Activated CD8-positive, alpha-beta T cell treated with anti-CD3 and anti-CD28 coated beads, Interleukin-2, amount 10 ng/mL, durations not matched to agents 7 days and 5 days (primary cell): ENCODE measurements at places on chromosomes 12 and 14. TPM values are rescaled to one million over a fixed set of nuclear protein-coding genes. Genes with fewer than 3 reads are reported as not detected.

GRCh38 chr12:14913381-14913781 is 25.0 kb downstream of the ERP27 start:
- no peak overlapping the region for H3K27ac ChIP-seq
- H3K4me3 ChIP-seq: no peak overlapping the region
- no peak for DNase-seq
- H3K4me1 ChIP-seq: peaks cover 11% of the 10 kb centered on the region
- H3K36me3 ChIP-seq: peaks cover 77% of the 10 kb centered on the region
- no peaks in the 10 kb centered on the region for H3K27me3 ChIP-seq

Gene POTEM
- total RNA-seq: not detected

Gene DLK1
- not detected for total RNA-seq

GRCh38 chr12:3603576-3603975 is 112.6 kb downstream of the PRMT8 start:
- H3K27me3 ChIP-seq: peaks cover 2% of the 10 kb centered on the region
- DNase-seq: no peak
- no peak overlapping the region for H3K4me3 ChIP-seq
- no peak overlapping the region for H3K27ac ChIP-seq
- H3K4me1 ChIP-seq: peaks cover 9% of the 10 kb centered on the region

- peaks cover 64% of the 10 kb centered on the region for H3K27me3 ChIP-seq
- no peak for DNase-seq
- H3K36me3 ChIP-seq: no peaks in the 10 kb centered on the region
- H3K4me3 ChIP-seq: no peak overlapping the region
Observed at GRCh38 chr14:69572841-69573135, 1.9 kb downstream of the CCDC177 start.

- peaks cover under 1% of the 10 kb centered on the region for H3K36me3 ChIP-seq
- peak overlapping the region; percentile 82 for H3K27ac ChIP-seq
- no peak for DNase-seq
- H3K4me1 ChIP-seq: peaks cover 60% of the 10 kb centered on the region
- H3K4me3 ChIP-seq: peak overlapping the region; percentile 77
- H3K27me3 ChIP-seq: no peaks in the 10 kb centered on the region
Observed at GRCh38 chr12:50923361-50924130, 28.8 kb upstream of the HIGD1C start.

DNA sequence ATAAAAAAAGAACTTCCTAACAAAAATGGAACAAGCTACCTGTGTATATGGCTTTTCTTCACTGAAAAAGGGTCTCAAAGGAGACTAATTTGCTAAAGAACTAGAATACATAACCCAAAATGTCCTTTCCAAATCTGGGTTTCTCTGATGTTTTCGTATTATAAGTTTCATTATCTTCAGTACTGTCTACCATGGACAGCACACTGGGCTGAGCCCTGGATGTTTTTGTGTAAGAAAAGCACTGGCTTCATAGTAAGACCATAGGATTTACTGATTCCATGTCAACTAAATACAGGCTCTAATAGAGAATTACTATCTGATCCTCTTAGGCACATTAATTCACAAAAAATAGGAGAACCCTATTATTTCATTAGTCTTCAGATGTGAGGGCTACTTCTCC is 94.3 kb upstream of the GPHB5 start:
- no peaks in the 10 kb centered on the region for H3K27me3 ChIP-seq
- peaks cover 27% of the 10 kb centered on the region for H3K36me3 ChIP-seq
- DNase-seq: no peak
- H3K4me3 ChIP-seq: no peak overlapping the region
- H3K4me1 ChIP-seq: no peaks in the 10 kb centered on the region
- no peak overlapping the region for H3K27ac ChIP-seq

- no peak overlapping the region for H3K4me3 ChIP-seq
- no peaks in the 10 kb centered on the region for H3K27me3 ChIP-seq
- no peak overlapping the region for H3K27ac ChIP-seq
- no peaks in the 10 kb centered on the region for H3K36me3 ChIP-seq
- no peak for DNase-seq
Observed at GRCh38 chr12:85393606-85394005, 113.6 kb downstream of the ALX1 start.

DNA sequence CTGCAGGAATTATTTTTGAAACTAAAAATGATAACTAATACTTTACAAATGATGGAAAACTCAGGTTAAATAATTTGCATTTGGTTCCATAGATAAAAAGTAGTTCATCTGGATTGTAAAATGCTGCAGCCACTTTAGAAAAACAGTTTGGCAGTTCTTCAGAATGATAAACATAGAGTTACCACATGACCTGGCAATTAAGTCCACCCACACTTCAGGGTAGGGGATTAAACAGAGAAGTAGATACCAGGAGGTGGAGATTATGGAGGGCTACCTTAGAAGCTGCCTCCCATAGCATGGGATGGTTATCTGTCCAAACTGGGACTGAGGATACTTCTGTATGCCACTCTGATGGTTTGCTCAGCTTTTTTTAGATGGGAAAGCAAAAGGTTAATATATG is 22.2 kb downstream of the ARF6 start:
- H3K4me1 ChIP-seq: peaks cover 15% of the 10 kb centered on the region
- no peak overlapping the region for H3K27ac ChIP-seq
- H3K4me3 ChIP-seq: no peak overlapping the region
- no peaks in the 10 kb centered on the region for H3K27me3 ChIP-seq

DNA sequence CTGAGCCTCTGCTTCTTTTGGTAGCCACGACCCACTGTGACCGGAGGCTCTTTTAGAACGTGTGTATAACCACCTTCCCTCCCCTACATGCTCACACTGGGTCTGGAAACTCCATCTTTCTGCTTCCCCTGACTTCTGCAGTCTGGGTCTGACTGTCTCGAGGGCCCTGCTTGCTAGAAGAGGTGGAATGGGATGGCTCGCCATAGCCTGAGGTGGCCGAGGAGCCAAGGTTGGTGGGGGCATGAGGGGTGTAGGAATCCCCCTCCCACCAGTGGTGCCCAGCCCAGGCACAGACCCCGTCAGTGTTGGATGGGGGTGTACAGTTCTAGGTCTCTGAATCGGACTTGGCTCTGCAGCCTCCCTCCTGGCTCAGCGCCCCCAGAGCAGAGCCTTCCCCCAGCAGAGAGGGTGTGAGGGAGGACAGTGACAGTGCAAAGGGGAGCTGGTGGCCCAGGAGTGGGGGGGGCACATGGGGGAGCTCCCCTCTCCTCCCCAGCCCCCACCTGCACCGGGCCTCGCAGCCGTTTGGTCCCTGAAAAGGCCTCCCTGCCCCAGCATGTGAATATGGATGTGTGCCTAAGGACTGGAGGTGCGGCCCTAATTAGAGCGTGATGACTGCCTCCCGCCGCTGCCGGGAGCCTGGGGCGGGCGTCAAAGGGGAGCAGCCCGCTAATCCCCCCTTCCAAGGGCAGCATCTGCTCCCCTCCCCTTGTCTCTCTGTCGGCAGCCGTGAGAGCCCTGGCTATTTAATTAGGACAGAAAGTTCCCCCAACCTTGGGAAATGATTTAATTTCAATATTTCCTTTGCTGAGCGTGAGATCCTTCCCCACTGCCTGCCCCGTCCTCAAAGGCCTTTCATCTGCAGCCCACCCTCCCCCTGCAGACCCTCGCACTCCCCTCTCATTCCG is 196.2 kb upstream of the C14orf180 start:
- no peak overlapping the region for H3K27ac ChIP-seq
- H3K36me3 ChIP-seq: peaks cover 2% of the 10 kb centered on the region
- peaks cover 14% of the 10 kb centered on the region for H3K27me3 ChIP-seq
- no peak overlapping the region for H3K4me3 ChIP-seq
- DNase-seq: no peak

- no peak for DNase-seq
- no peaks in the 10 kb centered on the region for H3K36me3 ChIP-seq
- no peak overlapping the region for H3K27ac ChIP-seq
- no peak overlapping the region for H3K4me3 ChIP-seq
Observed at GRCh38 chr12:1977588-1977987, 26.7 kb downstream of the DCP1B start.

GRCh38 chr14:104644656-104645378 is 40.2 kb upstream of the TMEM179 start:
- H3K27me3 ChIP-seq: peaks cover 16% of the 10 kb centered on the region
- no peaks in the 10 kb centered on the region for H3K36me3 ChIP-seq
- H3K27ac ChIP-seq: no peak overlapping the region
- H3K4me1 ChIP-seq: no peaks in the 10 kb centered on the region

GRCh38 chr14:59925797-59926196 is 5.9 kb downstream of the LRRC9 start:
- no peak overlapping the region for H3K27ac ChIP-seq
- peaks cover 12% of the 10 kb centered on the region for H3K27me3 ChIP-seq
- H3K36me3 ChIP-seq: no peaks in the 10 kb centered on the region

GRCh38 chr12:120065472-120065871 is 51.1 kb downstream of the RAB35 start:
- no peak overlapping the region for H3K4me3 ChIP-seq
- no peak overlapping the region for H3K27ac ChIP-seq
- no peaks in the 10 kb centered on the region for H3K27me3 ChIP-seq
- peaks cover 15% of the 10 kb centered on the region for H3K36me3 ChIP-seq

DNA sequence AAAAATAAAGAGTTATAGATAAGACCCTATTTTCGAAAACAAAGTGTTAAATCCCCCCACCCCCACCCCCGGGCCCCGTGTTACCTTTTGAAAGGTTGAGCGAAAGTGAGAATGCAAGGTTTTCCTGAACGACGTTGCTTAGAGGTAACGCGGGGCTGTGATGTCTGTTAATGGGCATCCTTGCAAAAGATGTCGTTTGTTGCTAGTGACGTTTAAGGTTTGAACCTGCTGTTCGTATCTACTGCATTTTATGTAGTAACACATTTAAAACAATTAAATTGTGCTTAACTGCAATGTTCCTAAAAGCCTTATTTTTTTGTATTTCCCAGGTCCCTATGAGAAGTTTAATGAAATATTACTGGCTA is 1.2 kb downstream of the CPSF6 start:
- DNase-seq: peak; percentile 55
- peaks cover 31% of the 10 kb centered on the region for H3K36me3 ChIP-seq

- DNase-seq: no peak
- H3K27me3 ChIP-seq: no peaks in the 10 kb centered on the region
- peaks cover 7% of the 10 kb centered on the region for H3K36me3 ChIP-seq
- H3K4me3 ChIP-seq: no peak overlapping the region
Observed at GRCh38 chr12:76810671-76811419, 46.9 kb downstream of the ZDHHC17 start.

GRCh38 chr14:105519946-105520698 is 6.3 kb upstream of the TMEM121 start:
- DNase-seq: no peak
- peaks cover 39% of the 10 kb centered on the region for H3K27me3 ChIP-seq
- no peak overlapping the region for H3K27ac ChIP-seq
- no peaks in the 10 kb centered on the region for H3K4me1 ChIP-seq
- H3K36me3 ChIP-seq: no peaks in the 10 kb centered on the region
- no peak overlapping the region for H3K4me3 ChIP-seq

- H3K27ac ChIP-seq: no peak overlapping the region
- peak; percentile 86 for DNase-seq
- H3K4me3 ChIP-seq: no peak overlapping the region
- H3K4me1 ChIP-seq: peaks cover 3% of the 10 kb centered on the region
Observed at GRCh38 chr12:6336079-6336888, 5.6 kb downstream of the TNFRSF1A start.

DNA sequence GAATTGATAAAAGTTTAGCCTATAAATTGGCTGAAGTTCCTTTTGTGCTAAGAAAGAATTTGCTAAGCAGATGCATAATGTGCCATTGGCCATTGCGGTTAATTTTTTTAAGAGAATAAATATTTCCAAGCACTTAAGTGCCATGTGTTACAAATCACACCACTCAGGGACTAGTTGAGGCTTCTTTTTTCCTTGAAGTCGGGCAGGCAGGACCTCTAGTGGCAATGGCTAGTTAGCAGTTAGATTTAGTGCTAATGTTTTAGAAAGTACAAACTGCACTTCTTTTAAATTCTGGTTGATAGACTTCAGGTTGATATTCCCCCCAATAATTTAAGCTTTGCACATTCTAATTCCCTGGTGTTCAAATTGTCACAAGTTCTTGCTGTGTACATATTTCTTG is 294.3 kb downstream of the APAF1 start:
- H3K4me1 ChIP-seq: no peaks in the 10 kb centered on the region
- H3K27ac ChIP-seq: no peak overlapping the region
- DNase-seq: no peak
- no peak overlapping the region for H3K4me3 ChIP-seq

Gene SOAT2
- 10.8 TPM for total RNA-seq

GRCh38 chr14:74569806-74570591 is 42.0 kb downstream of the LTBP2 start:
- DNase-seq: no peak
- peaks cover 53% of the 10 kb centered on the region for H3K27me3 ChIP-seq

Gene WIF1
- total RNA-seq: not detected

- H3K4me3 ChIP-seq: no peak overlapping the region
- H3K27me3 ChIP-seq: peaks cover 6% of the 10 kb centered on the region
- H3K36me3 ChIP-seq: no peaks in the 10 kb centered on the region
Observed at GRCh38 chr12:62873116-62873825, 61.7 kb downstream of the PPM1H start.

- peaks cover 33% of the 10 kb centered on the region for H3K4me1 ChIP-seq
- H3K36me3 ChIP-seq: peaks cover 28% of the 10 kb centered on the region
- peak overlapping the region; percentile 95 for H3K27ac ChIP-seq
- H3K27me3 ChIP-seq: peaks cover 4% of the 10 kb centered on the region
- H3K4me3 ChIP-seq: peak overlapping the region; percentile 96
- DNase-seq: no peak
Observed at GRCh38 chr14:92794547-92794941, 439 bp downstream of the GOLGA5 start.

- no peak for DNase-seq
- no peak overlapping the region for H3K4me3 ChIP-seq
- peaks cover 9% of the 10 kb centered on the region for H3K4me1 ChIP-seq
- peaks cover 11% of the 10 kb centered on the region for H3K36me3 ChIP-seq
- no peaks in the 10 kb centered on the region for H3K27me3 ChIP-seq
Observed at GRCh38 chr12:51171884-51172514, 936 bp downstream of the TFCP2 start.
